Activated naive CD8-positive, alpha-beta T cell treated with anti-CD3 and anti-CD28 coated beads for 36 hours (primary cell): ENCODE measurements at places on chromosomes 13 and 19.

DNA sequence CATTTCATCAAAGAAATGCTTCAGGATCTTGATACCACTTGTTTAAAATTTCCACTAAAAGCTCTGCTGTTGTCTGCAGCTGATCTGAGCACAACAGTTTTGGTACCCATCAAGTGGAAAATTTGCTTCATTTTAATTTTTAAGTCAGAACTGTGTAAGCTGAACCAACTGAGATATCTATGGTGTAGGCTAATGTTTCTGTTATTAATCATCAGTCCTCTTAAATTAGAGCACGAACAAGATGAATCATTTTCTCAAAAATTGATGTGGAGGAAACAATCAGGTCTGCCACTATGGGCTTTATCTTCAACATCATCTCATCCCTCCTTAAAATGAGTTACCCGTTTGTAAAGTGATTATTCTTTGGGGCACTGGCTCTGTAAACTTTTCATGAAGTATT, 221.5 kb upstream of the NBEA start:
- no peak for DNase-seq

DNA sequence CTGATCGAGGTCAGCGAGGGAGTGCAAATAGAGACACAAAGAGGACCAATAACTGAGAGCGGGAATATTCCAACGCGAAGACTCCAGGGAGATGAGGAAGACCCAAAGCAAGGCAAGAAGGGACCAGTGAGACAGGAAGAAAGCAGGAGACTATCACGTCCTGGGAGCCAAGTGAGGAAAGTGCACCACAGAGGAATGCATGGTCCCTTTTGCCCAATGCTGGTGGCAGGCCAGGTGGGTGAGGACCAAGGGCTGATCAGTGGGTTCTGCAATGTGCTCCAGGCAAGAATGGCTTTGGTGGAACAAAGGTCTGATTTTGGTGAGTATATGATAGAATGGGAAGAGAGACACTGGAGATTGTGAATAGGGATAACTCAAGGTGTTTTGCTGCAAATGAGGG, 25.4 kb downstream of the CHST8 start:
- no peak for DNase-seq

DNA sequence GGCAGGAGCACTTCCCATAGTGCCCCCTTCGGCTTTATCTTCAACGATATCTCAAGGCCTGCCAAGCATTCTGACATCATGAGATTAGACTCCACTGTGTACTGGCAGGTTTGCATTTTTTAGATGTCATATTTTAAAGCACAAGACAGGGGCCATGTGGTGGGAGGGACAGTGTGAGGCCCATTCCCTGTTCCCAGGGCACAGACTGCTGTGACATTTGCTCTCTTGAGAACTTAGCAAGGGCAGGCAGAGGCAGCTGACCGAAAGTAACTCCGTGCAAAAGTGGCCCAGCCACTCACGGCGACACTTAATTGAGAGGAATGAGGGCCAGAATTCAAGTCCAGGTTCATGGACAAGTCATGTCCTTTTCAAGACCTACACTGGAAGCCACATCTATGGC, 201.8 kb downstream of the COL4A1 start:
- DNase-seq, result no peak

DNA sequence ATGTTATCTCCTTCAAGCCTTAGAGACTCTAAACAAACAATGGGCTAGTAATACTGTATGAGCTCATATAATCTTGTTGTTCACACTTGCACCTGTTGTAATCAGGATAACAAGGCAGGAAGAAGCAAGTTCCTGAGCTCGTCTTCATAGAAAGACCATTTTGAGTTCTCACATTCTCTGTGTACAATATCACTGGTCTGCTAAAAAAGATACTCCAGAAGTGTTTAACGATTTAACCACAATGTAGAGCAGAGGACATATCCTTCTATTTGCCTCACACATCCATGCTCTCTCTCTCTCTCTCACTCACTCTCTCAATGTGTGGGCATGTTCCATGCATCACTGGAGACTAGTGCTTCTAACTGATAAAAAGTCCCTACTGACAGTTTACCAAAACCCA, 122.9 kb downstream of the MIPEP start:
- no peak for DNase-seq

DNA sequence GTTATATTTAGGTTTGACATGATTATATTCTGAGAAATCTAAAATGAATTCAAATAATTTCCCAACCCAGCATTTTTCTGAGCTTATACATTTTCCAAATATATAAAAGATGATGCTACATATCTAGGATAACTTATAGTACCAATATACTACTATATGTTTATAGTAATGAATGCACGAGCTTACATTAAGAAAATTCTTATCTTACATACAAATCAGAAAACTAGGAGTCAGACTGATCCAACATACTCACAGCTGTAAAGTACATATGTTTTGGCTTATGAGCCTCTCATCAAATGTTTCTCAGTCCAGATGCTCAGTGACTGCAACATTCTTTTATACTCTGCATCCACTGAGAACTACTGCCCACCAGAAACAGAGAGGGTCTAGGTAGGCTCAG, 491.3 kb upstream of the KLF12 start:
- DNase-seq, result no peak

DNA sequence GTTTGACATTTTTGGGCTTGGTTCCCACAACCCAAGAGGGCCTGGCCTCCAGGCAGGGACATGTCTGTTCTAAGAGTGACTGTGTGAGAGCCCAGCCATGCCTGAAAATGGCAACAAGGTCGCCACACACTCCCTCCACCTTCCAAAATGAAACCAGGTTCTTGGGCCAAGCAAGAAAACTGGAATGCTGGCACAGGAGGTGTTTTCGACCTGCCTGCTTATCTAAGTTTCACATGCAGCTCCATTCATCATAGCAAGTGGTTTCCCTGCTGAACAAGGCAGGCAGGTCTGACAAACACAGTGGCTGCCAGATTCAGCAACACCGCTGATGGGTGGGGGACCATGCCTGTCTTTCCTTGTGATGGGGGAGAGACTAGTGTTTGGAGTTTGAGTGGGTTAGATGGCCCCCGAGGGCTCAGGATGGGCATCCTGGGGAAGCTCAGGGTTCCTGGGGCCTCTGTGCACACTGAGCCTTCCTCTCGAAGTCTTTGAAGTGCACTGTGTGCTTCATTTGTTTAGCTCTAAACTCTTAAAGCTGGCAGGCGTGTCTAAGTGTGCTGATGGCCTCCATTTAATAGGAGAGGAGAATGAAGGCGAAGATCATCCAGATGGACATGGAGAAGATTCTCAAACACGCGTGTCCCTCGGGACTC, 17.9 kb upstream of the GAS6 start:
- no peak for DNase-seq

DNA sequence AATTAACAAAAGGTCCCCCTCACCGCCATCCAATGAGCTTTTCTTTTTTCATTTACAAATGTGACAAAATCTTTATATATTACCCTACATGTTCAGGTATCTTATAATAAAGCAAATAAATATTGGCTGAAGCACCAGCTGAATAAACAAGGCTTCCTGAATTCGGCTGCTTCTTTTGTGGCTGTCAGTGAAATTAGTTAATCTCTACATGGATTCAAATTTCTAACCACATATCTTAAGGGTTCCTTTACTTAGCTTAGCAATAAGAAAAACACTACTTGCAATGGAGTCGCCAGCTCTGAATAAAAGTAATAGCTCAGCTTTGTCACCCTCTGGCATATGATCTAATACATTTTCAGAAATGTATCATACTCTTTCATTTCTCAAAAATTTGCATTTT, 104.3 kb downstream of the CCNA1 start:
- no peak for DNase-seq

DNA sequence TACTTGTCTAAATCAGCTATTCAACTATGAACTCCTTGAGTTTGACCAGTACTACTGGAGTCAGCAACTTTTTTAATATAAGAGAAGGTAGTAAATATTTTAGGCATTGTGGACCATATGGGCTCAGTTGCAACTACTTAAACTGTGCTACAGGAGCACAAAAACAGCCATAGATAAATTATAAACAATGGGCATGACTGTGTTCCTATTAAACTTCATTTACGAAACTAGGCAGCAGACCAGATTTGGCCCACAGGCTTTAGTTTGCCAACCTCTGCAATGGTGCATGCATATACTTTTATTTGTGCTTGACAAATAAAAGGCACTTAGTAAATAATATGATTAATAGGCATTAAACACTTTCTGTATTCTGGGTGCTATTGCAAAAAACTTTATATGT, 7.6 kb downstream of the FNDC3A start:
- DNase-seq, result no peak

DNA sequence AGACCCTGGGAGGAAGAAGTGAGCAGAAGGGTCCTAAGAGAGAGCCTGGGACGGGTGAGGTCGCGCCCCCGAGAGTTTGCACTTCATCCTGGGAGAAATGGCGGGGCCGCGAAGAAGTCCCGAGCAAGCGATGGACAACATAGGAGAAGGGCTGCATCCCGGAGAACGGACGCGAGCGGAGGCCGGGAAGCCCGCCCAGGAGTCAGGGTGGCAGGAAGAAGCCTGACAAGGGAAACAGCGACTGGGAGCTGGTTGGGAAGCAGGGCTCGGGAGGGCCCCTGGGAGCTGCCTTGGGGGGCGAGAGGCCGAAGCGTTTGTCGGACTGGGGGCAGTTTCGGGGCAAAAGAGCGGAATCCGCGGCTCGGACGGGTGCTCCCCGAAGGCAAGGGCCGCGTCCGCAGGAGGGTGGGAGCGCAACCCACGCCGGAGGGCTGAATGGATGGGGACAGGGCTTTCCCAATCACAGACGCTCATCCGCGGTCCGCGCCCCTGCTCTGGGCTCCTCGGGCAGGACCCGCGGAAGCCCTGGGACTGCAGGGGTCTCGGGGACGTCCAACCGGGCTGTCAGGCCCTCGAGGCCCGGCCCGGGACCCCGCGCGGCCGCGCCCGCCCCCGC, 469 bp downstream of the ABHD17A start:
- DNase-seq, result no peak

- no peak for DNase-seq
Observed at GRCh38 chr19:10013834-10014618, 743 bp downstream of the RDH8 start.

GRCh38 chr13:92972751-92973150, 253.9 kb upstream of the GPC6 start:
- DNase-seq, result no peak

- DNase-seq, result no peak
Observed at GRCh38 chr19:12047868-12048267, 4.9 kb downstream of the ZNF878 start.

DNA sequence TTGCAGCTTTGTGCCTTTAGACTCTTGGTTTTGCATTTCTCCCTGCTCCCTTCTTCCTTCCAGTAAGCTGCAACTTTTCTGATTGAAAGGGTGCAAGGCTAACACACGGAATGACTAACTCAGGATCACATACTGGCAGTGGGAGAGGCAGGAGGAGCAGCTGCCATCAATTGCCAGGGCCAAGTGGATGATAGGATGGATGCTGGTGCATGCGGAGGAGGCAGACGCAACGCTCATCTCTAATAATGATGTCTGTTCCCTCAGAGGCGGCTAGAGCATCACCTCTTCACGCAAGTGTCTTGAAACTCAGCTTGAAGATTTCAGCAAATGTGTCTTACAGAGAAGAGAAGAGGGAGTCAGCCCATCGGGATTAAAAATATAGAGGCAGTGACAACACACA, 49.5 kb upstream of the TPM4 start:
- no peak for DNase-seq

GRCh38 chr13:71803066-71803465, 63.9 kb downstream of the DACH1 start:
- no peak for DNase-seq

GRCh38 chr13:43631106-43631505, 155.7 kb downstream of the ENOX1 start:
- DNase-seq, result no peak

- peak; percentile 67 for DNase-seq
Observed at GRCh38 chr19:1324806-1325567, 39.3 kb downstream of the EFNA2 start.

DNA sequence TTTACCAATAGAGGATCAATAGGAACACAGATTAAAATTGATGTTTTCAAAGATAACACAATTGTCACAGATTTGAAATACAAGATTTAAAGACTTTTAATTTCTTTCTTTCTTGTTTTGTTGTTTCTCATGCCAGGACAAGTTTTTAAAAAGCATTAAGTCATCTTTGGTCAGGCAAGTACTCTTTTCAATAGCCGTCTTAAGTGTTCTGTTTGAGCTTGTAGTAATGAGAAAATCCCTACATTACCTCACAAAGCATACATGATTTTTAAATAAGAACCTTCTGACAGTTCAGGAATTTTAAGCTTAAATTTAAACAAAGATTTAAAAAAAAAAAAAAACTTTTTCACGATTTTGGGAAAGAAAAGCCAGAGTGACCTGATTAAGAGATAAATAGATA, 216.3 kb upstream of the PRR20A start:
- DNase-seq, result no peak
